ENCODE measurements at places on chromosomes 7 and 10. TPM values are rescaled to one million over a fixed set of nuclear protein-coding genes. Genes with fewer than 3 reads are reported as not detected.

ZPBP gene
- total RNA-seq: not detected

AQP1 gene
- total RNA-seq: 0.59 TPM

WIPF3 gene
- under 0.01 TPM for total RNA-seq

- H3K4me3 ChIP-seq: no peak overlapping the region
- no peaks in the 10 kb centered on the region for H3K36me3 ChIP-seq
- DNase-seq: peak; percentile 19
Observed at GRCh38 chr10:6342096-6342685, 139.5 kb downstream of the PFKFB3 start.

DNA sequence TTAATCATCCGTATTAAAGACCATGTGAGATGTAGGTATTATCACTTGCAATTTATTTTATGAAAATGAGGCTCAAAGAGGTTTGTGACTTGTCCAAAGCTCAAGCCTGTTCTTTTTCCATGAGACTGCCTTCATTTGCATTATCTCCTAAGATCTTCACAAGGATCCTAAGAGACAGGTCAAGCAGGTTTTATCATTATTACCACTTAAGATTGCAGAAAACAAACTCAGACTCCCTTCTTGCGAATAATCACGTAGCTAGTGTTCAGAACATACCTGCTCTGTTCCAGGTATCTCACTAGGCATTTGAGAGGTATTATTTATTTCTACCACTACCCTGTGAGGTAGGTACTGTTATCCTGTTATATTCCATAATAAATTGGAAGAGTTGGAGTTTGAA is 64.8 kb downstream of the ZNRF2 start:
- no peaks in the 10 kb centered on the region for H3K27me3 ChIP-seq
- peaks cover 16% of the 10 kb centered on the region for H3K4me1 ChIP-seq
- no peak for DNase-seq
- H3K36me3 ChIP-seq: no peaks in the 10 kb centered on the region
- no peak overlapping the region for H3K4me3 ChIP-seq

POLR2J3 gene
- total RNA-seq: 23.9 TPM

DNA sequence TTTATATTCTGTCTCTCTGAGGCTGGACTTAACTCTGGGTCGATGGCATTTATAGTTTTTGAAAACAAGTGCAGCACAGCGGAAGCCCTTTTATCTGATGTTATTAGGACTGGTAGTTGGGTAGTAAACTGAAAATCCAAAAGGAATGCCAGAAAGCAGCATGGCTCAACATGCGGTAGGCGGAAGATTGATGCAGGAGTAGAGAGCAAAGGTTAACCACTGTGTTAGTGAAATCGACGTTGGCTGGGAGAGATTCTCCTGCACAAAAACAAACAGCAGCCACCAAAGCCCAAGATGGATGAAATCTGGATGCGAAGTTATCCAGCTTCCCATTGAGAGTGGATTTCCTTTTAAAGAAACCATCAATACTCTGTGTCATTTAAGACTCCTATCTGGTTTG is 54.5 kb upstream of the EMX2 start:
- no peaks in the 10 kb centered on the region for H3K4me1 ChIP-seq
- no peak overlapping the region for H3K4me3 ChIP-seq
- DNase-seq: no peak
- peaks cover 13% of the 10 kb centered on the region for H3K27me3 ChIP-seq

OPALIN gene
- total RNA-seq: not detected

GRCh38 chr10:86335257-86335656 is 31.3 kb downstream of the GRID1 start:
- no peak overlapping the region for H3K4me3 ChIP-seq
- H3K27ac ChIP-seq: no peak overlapping the region
- no peaks in the 10 kb centered on the region for H3K4me1 ChIP-seq
- no peaks in the 10 kb centered on the region for H3K27me3 ChIP-seq

DNA sequence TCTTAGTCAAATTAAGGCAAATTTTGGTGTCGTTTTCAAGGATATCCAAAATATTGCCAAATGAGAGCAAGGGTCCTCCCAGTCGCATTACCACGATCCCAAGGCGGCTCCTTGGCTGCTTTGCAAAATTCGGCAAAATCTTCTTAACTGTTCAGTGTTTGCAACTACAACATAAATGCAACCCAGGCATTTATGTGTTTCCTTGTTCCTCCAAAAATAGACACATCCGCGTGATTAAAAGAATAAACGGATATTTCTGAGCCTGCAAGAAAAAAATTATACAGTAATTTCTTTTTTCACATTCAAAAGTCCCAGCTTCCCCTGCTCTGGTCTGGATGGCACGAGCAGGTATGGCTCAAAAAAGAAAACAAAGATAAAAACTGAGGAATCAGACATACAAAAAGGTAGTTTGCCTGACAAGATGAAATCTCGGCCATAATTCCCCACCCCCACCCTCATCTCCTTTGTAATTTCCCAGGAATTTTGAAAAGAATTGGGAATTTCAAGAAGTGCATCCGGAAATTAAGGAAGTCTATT is 6.0 kb downstream of the SKIDA1 start:
- peaks cover 13% of the 10 kb centered on the region for H3K4me1 ChIP-seq
- no peaks in the 10 kb centered on the region for H3K36me3 ChIP-seq
- DNase-seq: no peak
- H3K4me3 ChIP-seq: peak overlapping the region; percentile 74
- H3K27me3 ChIP-seq: no peaks in the 10 kb centered on the region
